HFFc6 (cell line): ENCODE measurements at places on chromosomes 7 and 10. TPM values are rescaled to one million over a fixed set of nuclear protein-coding genes. Genes with fewer than 3 reads are reported as not detected.

CDK14 gene
- total RNA-seq = 17.7 to 28.2 TPM (median 26.3 TPM) in 3 replicates

DNA sequence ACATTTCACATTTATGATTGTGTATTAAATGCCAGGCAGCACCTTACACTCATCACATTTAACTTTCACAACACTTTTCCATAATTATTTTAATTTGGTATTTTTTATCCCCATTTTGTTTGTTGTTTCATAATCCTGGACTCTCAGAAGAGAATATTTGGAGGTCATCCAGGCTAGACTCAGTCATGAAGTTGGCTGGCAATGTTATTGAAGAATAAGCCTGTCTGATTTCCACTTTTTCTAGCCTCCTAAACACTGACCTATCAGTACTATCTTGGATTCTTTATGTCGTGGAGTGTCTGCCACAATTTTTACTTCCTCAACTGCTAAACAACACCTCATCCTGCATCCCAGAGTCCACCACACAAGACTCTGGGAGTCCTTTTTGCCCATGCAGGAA, 372.3 kb upstream of the NRP1 start:
- no peak overlapping the region for H3K4me3 ChIP-seq
- peak overlapping the region; percentile 9; the same call in 1 of the 2 replicates for H3K27ac ChIP-seq
- H3K4me1 ChIP-seq = peaks cover 43% of the 10 kb centered on the region
- peak; percentile 15 for DNase-seq

DNA sequence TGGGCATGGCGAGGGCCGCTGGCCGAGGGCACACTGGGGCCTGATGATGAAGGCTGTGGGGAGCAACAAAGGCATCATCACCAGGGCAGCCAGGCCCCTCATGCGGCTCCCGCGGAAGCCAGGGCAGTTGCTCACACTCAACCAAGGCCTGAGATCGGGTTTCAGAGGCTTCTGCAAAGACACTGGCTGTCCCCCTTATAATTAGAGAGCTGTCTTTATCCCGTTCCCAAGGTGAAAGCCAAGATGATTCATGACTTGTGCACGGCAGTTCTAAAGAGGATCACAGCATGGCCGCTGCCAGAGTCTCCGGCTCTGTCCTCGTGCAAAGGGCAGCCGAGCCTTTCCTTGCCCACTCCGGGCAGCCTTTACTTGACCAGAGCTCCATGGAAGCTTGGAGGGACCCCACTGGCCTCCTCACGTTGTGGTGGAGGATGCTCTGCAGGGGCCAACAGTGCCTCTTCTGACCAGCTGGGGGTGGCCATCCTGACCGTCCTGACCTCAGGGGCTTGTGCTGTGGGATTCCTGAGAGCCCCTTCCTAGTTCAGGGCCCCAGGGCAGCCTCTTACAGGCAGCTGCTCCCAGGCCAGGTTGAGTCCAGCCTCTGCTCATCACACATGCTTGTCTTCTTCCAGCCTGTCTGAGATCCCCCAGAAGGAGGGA, 82.3 kb downstream of the PRKAG2 start:
- no peak overlapping the region for H3K4me3 ChIP-seq
- no peak for DNase-seq
- no peaks in the 10 kb centered on the region for H3K36me3 ChIP-seq
- peaks cover 36% of the 10 kb centered on the region for H3K27me3 ChIP-seq
- H3K27ac ChIP-seq = no peak overlapping the region

GRCh38 chr7:105009667-105010503, 4.1 kb upstream of the KMT2E start:
- no peak for DNase-seq
- H3K27me3 ChIP-seq = peaks cover 17% of the 10 kb centered on the region
- H3K36me3 ChIP-seq = peaks cover 50% of the 10 kb centered on the region
- peak overlapping the region; percentile 100 for H3K27ac ChIP-seq
- peak overlapping the region; percentile 100 for H3K4me3 ChIP-seq

DNA sequence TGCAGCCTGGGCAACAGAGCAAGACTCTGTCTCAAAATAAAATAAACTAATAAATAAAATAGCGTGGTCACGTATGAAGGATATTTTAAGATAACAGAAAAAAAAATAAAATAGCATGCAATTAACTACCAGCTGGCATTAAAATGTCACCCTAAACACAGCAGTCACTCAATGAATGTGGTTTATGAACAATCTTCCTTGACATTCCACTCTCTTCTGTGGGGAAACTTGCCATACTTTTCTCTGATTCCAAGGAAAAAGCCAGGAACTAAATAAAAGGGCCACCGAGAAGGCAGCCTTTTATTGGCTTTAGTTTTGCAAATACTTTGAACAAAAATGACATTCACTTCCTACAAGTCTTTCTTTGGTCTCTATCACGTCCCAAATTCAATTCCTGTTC, 266.6 kb downstream of the PARD3 start:
- no peaks in the 10 kb centered on the region; the same call in 1 of the 2 replicates for H3K27me3 ChIP-seq
- peaks cover 25% of the 10 kb centered on the region for H3K4me1 ChIP-seq
- DNase-seq = no peak
- no peaks in the 10 kb centered on the region for H3K36me3 ChIP-seq
- H3K4me3 ChIP-seq = no peak overlapping the region
- H3K27ac ChIP-seq = no peak overlapping the region

GRCh38 chr10:89242345-89242684, 9.3 kb downstream of the LIPA start:
- no peak overlapping the region for H3K27ac ChIP-seq
- H3K36me3 ChIP-seq = peaks cover 25% of the 10 kb centered on the region
- DNase-seq = no peak
- no peaks in the 10 kb centered on the region for H3K4me1 ChIP-seq
- H3K27me3 ChIP-seq = no peaks in the 10 kb centered on the region; the same call in 1 of the 2 replicates

IFIT1B gene
- total RNA-seq = not detected in 3 replicates

DNA sequence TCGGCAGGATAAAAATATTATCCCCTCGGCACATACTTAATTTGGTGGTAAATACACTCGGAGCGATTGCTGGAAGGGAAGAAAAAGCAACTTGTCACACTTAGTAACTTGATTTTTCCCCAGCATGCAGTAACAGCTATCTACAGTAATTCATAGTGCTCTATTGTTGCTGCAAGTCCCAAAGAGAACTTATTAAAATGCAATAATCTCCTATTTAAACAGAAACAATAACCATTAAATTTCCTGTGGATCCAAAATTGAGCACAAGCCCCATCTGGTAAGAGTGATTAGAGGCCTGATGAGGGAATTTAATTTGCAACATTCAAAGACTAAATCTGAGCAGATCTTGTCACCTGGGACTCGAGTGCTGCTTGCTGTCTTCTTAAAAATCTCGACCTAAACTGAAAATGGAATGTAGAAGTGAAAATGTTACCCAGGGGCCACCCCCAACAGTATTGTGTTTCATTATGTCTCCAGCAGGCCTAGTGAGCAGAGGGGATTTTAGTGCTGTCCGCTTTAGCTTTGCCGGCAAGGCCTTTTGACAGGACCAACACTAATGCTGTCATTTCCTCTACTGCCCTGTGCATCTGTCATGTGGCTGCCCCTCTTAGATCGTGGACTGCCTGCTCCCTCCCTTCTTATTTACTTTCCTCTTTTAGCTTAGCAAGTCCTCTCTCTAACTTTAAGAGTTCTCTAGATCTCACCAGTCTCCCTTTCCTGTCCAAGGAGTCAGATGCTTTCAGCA, 639.7 kb downstream of the AUTS2 start:
- H3K27ac ChIP-seq = no peak overlapping the region
- H3K4me3 ChIP-seq = no peak overlapping the region
- no peak for DNase-seq

PRKG1 gene
- total RNA-seq = 9.4 to 11.2 TPM (median 10.6 TPM) in 3 replicates

GNGT1 gene
- not detected in 3 replicates for total RNA-seq

DNA sequence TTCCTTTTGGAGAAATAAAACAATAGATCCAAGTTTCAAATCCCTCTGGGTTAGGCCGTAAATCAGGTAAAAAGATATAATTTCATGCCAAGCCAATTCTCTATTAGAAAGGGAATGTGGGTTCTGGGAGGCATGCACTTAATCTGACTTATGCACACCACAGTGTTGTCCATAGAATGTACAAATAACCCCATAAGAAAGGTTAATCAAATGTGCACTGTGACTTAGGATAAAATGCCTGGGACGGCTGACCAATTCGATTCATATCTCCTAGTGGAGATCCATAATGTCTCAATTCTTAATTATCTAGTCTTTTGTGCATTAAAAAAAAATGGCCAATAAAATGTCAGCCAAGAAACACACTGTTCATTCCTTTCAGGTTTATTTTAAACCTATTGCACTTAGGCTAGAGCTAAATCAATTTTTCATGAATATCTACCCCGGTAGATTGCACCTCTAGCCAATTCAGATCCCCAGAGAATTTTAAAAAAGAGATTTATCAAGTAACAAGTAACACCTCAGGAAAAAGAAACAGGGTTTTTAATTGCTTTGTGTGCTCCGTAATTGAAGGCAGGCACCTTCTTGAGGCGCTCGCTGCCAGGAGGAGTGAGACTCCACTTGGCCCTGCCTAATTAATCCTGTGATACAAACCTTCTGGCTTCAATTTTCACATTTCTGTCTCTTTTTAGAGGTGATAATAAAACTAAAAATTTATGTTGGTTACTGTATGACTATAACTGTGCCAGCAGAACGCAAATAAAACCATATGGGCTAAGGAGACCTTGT, 265.1 kb downstream of the ETV1 start:
- DNase-seq = no peak
- H3K27me3 ChIP-seq = no peaks in the 10 kb centered on the region
- no peak overlapping the region for H3K4me3 ChIP-seq
- 0 out of 2 replicates have a peak, but pooled peaks cover 6% of the 10 kb centered on the region for H3K4me1 ChIP-seq
- H3K27ac ChIP-seq = no peak overlapping the region

- peaks cover 2% of the 10 kb centered on the region for H3K27me3 ChIP-seq
- DNase-seq = no peak
- 0 out of 2 replicates have a peak, but pooled peaks cover 10% of the 10 kb centered on the region for H3K4me1 ChIP-seq
- H3K27ac ChIP-seq = no peak within 1 kb of the TSS
- peak within 1 kb of the TSS; percentile 81 for H3K4me3 ChIP-seq
Measured at GRCh38 chr7:50782375-50783208, at the start of gene GRB10. TSS of gene GRB10 (minus strand) at chr7:50782896. CDS start at chr7:50732322, 50,574 bp downstream.

DNA sequence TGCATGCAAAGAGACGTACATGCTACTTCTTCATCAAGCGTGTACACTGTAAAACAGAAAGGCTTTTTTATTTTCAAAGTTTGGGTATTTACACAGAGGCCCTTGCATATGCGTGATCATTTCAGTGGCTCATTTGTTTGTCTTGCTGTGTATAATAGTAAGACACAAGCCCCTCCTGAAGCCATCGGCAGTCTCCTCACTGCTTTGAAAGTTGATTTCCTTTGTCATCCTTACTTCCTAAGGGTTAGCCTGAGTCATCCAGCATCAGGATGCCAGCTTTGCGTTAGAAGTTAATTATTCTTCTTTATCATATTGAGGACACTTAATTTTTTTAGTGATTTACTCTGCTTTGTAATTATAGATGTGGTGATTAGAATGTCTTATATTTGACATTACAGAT, 72.5 kb upstream of the CTBP2 start:
- no peak for DNase-seq
- no peaks in the 10 kb centered on the region; the same call in 1 of the 2 replicates for H3K27me3 ChIP-seq
- peaks cover 14% of the 10 kb centered on the region for H3K36me3 ChIP-seq

GARIN1A gene
- total RNA-seq = 1.1 to 1.5 TPM (median 1.3 TPM) in 3 replicates

C10orf62 gene
- total RNA-seq = not detected in 3 replicates

- no peaks in the 10 kb centered on the region for H3K36me3 ChIP-seq
- H3K4me3 ChIP-seq = peak overlapping the region; percentile 71; the same call in 1 of the 2 replicates
- peaks cover 6% of the 10 kb centered on the region for H3K27me3 ChIP-seq
- peaks cover 32% of the 10 kb centered on the region for H3K4me1 ChIP-seq
- DNase-seq = peak; percentile 28
Measured at GRCh38 chr7:1919539-1920265, 249.6 kb downstream of the ELFN1 start.

- peak overlapping the region; percentile 95 for H3K27ac ChIP-seq
- H3K27me3 ChIP-seq = no peaks in the 10 kb centered on the region
- no peaks in the 10 kb centered on the region for H3K36me3 ChIP-seq
- peaks cover 98% of the 10 kb centered on the region for H3K4me1 ChIP-seq
- H3K4me3 ChIP-seq = peak overlapping the region; percentile 85
Measured at GRCh38 chr10:17029581-17030271, 99.9 kb downstream of the CUBN start.

PAPSS2 gene
- total RNA-seq = 437 and 607 TPM in 2 replicates

SLC26A5 gene
- total RNA-seq = not detected in 3 replicates

DNA sequence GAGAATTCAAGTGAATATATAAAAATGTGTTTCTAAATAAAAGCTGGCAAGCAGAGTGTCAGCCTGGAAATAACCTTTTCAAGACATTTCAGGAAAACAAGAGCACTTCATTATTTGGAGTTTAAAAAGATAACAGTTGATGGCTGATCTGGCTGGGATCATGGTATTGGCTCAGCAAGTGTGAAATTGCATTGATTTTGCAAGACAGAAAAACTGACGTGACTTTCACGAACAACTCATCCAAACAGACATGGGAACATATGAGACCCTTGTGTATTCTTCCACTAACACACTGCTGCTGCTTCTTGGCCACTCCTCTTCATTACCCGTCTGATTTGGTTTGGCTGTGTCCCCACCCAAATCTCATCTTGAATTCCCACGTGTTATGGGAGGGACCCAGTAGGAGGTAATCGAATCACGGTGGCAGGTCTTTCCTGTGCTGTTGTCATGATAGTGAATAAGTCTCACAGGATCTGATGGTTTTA, 108.5 kb downstream of the RAB18 start:
- no peak overlapping the region for H3K27ac ChIP-seq
- peaks cover 31% of the 10 kb centered on the region for H3K4me1 ChIP-seq
- no peak for DNase-seq
- peaks cover 2% of the 10 kb centered on the region; the same call in 1 of the 2 replicates for H3K27me3 ChIP-seq

- no peak for DNase-seq
- H3K36me3 ChIP-seq = peaks cover 4% of the 10 kb centered on the region; the same call in 1 of the 2 replicates
- H3K27ac ChIP-seq = no peak overlapping the region
- H3K4me3 ChIP-seq = no peak overlapping the region
Measured at GRCh38 chr10:101639141-101639900, 51.2 kb downstream of the DPCD start.

DNA sequence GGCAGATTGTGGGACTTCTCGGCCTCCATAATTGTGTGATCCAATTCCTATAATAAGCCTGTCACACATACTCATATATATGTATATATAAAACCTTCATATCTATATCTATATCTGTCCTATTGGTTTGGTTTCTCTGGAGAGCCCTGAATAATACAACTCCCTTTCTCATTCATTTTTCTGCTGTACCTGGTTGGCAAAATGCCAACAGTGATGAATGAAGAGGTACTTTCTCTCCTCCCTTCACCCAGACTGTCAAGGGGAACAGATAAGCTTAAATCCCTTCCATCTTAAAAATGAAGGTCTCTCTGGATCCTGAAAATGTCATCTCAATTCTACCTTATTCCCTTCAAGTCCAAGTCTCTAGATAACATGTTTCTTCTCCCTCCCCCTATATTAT, 60.3 kb upstream of the FOXP2 start:
- H3K4me3 ChIP-seq = no peak overlapping the region
- no peaks in the 10 kb centered on the region for H3K27me3 ChIP-seq
- no peak for DNase-seq

FBXL13 gene
- 0.60 to 1.3 TPM (median 0.91 TPM) in 3 replicates for total RNA-seq

ZCCHC24 gene
- total RNA-seq = 35.4 and 37.4 TPM in 2 replicates

ASAH2B gene
- total RNA-seq = 5.0 to 6.6 TPM (median 6.4 TPM) in 3 replicates

LIPF gene
- total RNA-seq = not detected in 3 replicates

DNA sequence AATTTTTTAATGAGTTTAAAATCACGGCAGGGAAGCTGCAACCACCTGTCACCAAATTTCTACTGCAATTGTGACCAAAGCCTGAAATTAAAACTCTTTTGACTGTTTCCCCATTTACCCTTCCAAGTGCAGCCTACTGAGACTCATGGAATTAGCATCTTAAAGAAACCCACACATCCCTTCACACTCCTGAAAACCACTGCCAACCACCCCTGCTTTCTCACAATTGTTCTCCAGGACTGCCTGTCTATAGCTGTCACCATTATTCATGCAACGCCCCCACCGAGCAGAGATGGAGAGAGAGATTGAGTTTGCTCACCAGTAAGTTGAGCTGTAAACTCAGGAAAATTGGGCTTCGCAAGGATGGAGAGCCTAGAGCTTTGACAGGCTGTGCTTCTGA, 383.8 kb upstream of the SORCS1 start:
- no peaks in the 10 kb centered on the region for H3K4me1 ChIP-seq
- peaks cover 2% of the 10 kb centered on the region; the same call in 1 of the 2 replicates for H3K27me3 ChIP-seq
- no peaks in the 10 kb centered on the region for H3K36me3 ChIP-seq
- H3K27ac ChIP-seq = no peak overlapping the region
- DNase-seq = no peak

INHBA gene
- 18.1 to 29.9 TPM (median 28.1 TPM) in 3 replicates for total RNA-seq
